ENCODE measurements at places on chromosomes 5 and 9.

DNA sequence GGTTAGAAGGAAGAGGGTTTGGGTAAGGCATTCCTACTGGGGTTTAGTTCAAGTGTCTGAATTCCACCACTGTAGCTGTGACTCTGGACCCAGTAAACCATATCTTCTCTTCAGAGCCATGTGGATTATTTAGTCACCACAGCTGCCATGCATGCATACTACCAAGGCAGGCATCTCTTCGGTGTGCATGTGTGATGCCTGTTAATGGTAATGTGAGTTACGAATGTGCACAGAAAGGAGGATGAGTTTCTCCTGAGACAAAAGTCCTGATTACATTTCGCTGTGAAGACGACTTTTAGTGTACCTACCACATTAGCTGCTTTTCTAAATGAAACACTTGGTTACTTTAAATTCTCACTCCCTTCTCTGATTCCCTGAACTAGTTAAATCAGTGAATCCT is 9.3 kb downstream of the PBX3 start:
- no peak for DNase-seq

DNA sequence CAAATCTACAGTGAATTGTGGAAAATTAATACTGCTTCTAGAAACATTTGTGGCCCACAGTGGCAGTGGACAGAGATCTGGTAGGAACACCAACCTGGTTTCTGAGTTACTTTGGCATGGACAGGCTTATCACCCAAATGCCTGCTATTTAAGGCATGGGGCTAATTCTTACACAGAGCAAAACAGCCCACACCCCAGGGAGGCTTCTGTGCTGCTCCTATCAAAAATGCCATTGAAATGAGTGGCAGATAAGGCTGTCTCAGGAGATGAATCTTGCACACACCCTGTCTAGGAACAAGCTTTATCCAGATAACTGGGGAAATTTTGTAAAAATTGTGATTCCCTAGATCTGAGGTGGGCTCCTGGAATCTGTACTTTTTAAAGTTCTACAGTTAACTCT is 307.1 kb downstream of the TLE1 start:
- DNase-seq = no peak

GRCh38 chr5:50583621-50584020 is 82.8 kb upstream of the PARP8 start:
- DNase-seq = no peak

DNA sequence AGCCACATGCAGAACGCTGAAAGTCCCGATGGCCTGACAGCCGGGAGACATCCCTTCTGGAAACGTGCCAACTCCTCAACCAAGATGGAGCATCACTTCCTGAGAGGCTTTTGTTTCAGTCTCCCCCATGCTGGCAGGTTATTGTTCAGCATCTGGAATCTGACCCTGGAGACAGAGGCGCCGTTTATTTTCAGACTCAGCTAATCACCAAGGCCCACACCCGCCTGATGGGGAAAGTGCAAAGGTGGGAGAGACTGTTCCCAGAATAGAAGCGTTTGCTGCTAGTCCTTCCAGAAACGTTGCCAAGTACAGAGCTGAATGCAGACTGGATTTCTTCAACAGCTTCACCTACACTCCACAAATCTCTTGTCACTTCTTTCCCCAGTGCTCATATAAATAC is 41.8 kb upstream of the S1PR3 start:
- peak; percentile 55 for DNase-seq

DNA sequence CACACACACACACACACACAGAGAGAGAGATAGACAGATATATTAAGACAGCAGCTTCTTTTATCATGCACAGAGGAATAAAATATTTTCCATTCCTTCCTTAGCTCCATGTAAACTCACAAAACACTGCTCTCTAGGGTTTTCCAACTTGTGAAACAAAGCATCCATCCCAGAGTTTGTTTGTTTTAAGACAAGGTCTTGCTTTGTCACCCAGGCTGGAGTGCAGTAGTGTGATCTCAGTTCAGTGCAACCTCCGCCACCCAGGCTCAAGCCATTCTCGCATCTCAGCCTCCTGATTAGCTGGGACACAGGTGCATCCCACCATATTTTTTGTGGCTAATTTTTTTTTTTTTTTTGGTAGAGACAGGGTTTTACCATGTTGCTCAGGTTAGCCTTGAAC is 298.7 kb downstream of the FBXL17 start:
- DNase-seq = no peak

DNA sequence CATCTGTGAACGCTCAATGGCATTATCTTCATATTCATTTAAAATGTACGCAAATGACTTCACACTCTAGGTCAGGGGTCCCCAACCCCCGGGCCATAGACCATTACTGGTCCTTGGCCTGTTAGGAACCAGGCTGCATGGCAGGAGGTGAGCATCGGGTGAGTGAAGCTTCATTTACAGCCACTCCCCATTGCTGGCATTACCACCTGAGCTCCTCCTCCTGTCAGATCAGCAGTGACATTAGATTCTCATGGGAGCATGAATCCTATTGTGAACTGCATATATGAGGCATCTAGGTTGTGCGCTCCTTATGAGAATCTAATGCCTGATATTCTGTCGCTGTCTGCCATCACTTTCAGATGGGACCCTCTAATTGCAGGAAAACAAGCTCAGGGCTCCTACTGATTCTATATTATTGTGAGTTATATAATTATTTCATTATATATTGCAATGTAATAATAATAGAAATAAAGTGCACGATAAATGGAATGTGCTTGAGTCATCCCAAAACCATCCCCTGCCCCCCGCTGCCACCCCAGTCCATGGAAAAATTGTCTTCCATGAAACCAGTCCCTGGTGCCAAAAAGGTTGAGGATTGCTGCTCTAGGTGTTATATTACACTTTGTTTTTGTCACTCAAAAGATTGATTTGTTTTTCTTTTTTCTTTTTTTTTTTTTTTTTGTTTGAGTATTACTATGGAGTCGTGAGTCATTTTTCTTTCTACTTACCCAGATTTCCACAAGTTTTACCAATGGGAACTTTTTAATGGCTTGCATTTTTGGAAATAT is 127.2 kb downstream of the DOCK8 start:
- DNase-seq = no peak

GRCh38 chr5:43638546-43638945 is 35.6 kb downstream of the NNT start:
- DNase-seq = no peak
